Smooth muscle cell of the pulmonary artery (primary cell): ENCODE measurements at places on chromosomes 16 and 17. TPM values are rescaled to one million over a fixed set of nuclear protein-coding genes. Genes with fewer than 3 reads are reported as not detected.

The TERB1 gene
- 0.07 TPM in 1 of 2 replicates, not detected in the other for total RNA-seq

The TBC1D3E gene
- 0.65 TPM in 1 of 2 replicates, not detected in the other for total RNA-seq

The GPR142 gene
- total RNA-seq = 0.26 TPM in 1 of 2 replicates, not detected in the other

The MARVELD3 gene
- total RNA-seq = 0.07 TPM in 1 of 2 replicates, not detected in the other

The TMC5 gene
- not detected in 2 replicates for total RNA-seq

The SGSH gene
- total RNA-seq = 11.0 and 25.1 TPM in 2 replicates

The GDPD1 gene
- total RNA-seq = 0.98 and 1.9 TPM in 2 replicates

The GDE1 gene
- 52.7 and 61.5 TPM in 2 replicates for total RNA-seq

The CLDN9 gene
- 0.10 TPM in 1 of 2 replicates, not detected in the other for total RNA-seq

The KRTAP1-1 gene
- not detected in 2 replicates for total RNA-seq

The TMIGD1 gene
- not detected in 2 replicates for total RNA-seq

The KCNH6 gene
- not detected in 2 replicates for total RNA-seq

The DNAAF8 gene
- 1.0 and 1.2 TPM in 2 replicates for total RNA-seq

The LITAFD gene
- not detected in 2 replicates for total RNA-seq
